SW480 (cell line): ENCODE measurements at places on chromosomes 7 and 10.

DNA sequence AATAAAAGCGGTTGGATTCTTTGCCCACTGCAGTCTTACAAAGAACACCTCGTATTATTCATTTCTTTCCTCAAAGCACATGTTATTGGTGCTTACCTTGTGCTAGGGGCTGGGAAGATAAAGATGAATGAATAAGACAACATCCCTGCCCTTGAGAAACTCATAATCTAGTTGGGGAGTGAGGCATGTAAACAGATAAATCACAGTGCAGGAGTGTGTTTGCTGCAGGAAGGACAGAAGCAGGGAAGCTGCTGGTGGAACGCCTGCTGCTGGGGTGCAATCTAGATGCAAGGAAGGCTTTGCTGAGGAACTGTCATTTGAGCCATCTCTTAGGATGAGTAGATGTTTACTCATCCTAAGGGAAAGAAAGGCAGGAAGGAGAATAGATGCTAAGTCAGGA lies 135.6 kb downstream of the TMEM178B start:
- DNase-seq, result no peak

- DNase-seq, result no peak
Measured at GRCh38 chr7:85343484-85343883, 156.6 kb upstream of the SEMA3D start.

DNA sequence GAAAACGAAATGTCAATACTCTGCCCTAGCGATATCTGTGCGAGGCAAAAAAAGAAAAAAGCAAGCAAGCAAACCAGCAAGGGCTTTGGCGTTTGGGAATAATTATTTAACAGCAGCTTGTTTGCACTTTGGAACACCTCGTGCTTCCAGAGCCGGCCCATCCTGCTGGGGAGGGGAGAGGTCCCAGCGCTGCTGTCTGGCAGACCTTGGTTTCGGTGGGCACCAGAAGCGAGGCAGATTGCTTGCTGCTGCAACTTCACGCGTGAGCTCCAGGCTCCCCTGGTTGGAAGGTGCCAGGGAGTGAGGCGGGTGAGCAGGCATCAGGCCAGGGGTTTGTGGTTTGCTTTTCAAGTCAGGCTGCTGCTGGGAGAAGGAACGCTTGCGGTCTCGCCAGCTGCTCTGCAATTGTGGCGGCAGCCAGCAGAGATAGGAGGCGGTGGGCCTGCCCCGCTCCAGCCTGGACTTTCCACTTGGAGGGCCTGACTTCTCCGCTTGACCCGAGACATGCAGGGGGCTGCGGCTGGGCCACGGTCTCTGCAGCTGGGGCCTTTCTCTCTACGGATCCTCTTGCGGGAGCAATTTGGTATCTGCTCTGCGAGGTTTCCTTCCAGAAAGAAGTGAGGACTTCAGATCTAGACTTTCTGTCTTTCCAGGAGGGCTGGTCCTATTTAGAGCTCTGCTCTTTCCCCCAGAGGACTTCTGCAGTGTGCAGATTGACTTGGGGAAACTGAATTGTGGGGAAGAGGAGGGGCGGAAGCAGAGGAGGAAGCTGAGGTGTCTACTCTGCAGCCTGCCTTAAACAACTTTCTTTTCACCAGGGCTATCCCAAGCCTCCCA lies 131.4 kb downstream of the PRPF18 start:
- peak; percentile 63 for DNase-seq

GRCh38 chr10:94413361-94413760 lies 11.0 kb downstream of the TBC1D12 start:
- no peak for DNase-seq

GRCh38 chr10:130352291-130352645 lies 216.1 kb downstream of the GLRX3 start:
- DNase-seq, result no peak

GRCh38 chr7:155652156-155653114 lies 8.0 kb downstream of the RBM33 start:
- DNase-seq, result no peak

DNA sequence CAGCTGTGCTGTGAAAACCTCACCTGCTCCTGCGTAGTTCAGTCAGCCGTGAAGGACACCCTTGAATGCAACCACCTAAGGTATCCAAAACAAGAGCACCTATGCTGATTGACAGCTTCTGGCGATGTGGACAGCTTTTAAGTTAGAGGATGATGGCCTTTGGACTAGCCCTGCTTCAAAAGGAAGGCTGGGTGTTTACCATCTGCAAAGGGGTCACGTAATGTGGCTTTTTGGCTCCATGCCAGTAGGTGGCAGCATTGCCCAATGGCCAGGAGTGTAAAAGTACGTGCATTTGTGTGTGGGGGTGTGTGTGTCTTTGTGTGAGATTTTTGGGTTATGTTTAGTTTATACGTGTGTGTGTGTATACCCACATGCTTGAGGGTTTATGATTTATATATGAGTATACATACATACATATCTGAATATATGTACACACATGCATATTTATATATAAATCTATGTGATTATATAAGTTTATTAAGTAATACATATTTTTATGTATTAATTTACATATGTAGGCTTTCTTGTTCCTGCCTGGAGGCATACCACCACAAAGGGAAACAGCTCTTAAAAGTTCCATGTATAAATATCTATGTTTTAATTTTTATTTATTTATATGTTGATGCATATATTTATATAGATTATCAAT lies 236.3 kb upstream of the ANKRD30A start:
- DNase-seq, result peak; percentile 54

DNA sequence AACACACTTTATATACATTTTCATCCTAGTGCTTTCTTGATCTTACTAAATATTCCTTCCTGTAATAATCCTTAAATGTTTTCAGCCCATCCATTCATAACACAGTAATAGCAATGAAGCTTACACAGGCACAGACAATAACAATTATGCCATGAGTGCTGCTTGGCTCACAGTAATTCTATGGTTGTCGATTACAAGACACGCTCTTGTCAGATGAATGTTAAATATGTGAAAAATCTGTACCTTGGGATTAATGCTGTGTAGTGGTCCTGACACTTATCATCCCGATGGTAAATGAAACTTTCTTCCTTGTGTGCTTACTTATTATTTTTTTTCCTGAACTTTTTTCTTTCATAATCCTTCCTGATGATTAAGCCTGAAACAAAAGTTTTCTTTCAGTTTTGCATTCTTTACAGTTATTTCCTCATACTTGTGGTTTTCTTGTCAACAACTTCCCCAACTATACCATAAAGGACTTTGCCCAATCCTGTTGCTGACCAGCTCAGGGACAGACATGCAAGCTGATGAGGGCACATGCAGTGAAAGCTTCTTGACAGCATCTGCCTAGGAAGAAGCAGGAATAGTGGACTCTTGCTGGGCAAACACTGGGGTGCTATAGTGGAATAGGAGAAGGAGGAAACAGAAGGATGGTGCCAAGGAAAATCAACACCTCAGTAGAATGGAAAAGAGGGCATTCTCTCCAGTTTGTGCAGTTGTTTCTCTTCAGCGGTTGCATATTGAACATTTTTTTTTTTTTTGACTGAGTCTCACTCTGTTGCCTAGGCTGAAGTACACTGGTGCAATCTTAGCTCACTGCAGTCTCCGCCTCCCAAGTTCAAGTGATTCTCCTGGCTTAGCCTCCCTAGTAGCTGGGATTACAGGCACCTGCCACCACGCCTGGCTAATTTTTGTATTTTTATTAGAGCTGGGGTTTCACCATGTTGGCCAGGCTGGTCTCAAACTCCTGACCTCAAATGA lies 6.7 kb upstream of the MGAM2 start:
- peak; percentile 77 for DNase-seq

DNA sequence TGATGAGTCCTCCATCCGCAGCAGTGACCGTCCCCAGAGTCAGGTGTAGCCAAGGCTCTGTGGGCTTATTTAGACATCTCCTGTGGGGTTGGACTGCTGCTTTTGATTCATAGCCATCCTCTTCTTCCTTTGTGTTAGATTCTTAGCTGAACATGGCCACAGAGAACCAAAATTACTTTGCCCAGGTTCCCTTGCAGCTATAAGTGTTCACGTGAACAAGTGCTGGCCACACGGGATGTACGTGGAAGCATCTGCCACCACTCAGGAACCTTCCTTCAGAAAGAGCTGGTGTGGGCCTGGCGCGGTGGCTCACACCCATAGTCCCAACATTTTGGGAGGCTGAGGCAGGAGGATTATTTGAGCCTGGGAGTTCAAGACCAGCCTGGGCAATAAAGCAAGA lies 49.1 kb downstream of the TMEM209 start:
- DNase-seq, result no peak

GRCh38 chr10:20228729-20229128 lies 412.5 kb downstream of the PLXDC2 start:
- no peak for DNase-seq

GRCh38 chr7:155452505-155453295 lies 5.2 kb upstream of the EN2 start:
- no peak for DNase-seq

- no peak for DNase-seq
Measured at GRCh38 chr10:34290412-34291081, 524.5 kb downstream of the PARD3 start.

GRCh38 chr10:90947030-90947960 lies 26.4 kb upstream of the ANKRD1 start:
- no peak for DNase-seq

DNA sequence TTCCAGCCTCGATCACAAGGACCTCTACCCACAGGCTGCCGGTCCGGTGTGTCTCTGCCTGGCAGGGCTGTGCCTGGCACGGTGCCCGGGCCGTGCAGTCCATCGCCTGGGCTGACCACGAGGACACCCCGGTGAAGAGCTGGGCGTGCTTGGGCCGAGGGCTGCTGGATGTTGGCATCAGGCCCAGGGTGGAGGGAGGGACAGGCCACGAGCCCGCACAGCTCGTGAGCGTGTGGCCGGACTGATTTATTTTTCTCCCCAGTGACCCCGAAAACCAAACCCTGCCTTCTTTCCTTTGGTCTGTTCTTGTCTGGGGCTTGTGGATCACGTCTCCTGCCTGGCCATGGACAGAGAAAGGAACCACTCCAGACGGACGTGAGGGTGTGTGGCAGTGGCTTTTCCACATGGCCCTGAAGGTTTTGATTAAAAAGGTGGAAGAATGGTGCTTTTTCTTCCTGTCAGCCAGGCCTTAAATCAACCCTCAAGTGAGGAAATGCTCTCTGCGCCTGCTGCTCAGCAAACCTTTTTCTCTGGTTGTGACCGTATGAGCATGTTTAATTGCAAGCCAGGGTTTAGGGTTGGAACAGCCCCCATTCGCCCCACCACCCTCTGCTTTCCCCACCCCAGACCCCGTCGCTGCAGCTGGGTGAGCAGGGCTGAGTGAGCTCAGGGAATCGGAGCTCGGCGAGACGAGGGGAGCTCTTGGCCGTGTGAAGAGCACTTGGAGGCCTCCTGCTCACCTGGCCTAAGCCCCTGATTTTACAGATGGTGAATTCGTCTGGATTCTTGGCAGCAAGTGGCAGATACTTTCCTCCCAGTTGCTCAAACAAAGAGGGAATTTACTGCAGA lies 130.1 kb downstream of the RGS10 start:
- DNase-seq, result no peak

- DNase-seq, result no peak
Measured at GRCh38 chr7:12550956-12551355, 19.6 kb upstream of the SCIN start.

GRCh38 chr10:132107949-132108877 lies 42.5 kb downstream of the JAKMIP3 start:
- no peak for DNase-seq

DNA sequence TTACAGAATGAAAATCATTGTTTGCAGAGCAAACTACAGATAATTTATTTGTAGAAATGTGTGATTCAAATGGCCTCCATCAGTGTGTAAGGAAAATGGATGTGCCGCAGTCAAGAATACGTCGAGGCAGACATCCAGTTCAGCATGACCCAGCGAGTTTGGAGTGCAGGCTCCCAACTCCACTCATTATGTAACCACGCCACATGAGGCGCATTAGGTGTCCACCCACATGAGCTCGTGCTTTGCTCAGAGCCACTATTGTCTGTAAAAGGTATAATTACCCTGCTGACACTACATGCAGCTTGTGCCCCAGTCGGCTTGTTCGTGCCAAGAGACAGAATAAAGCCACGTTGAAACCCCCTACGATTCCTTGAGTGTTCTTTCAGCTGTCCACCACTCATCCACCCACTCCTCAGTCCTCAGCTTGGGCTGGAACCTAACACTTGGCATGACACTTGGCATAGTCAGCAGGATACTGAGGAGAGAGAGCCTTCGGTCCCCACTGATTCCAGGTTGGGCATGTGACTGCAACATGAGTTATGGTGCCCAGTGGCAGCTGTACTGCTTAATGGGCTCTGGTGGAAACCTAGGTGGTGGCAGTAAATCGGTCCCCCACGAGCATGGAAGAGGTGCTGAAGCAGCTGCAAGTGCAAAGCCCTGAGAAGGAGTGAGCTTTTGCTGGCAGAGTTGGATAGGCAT lies 102.7 kb downstream of the BICC1 start:
- DNase-seq, result no peak

- no peak for DNase-seq
Measured at GRCh38 chr7:73572767-73573186, 5.6 kb downstream of the TBL2 start.

DNA sequence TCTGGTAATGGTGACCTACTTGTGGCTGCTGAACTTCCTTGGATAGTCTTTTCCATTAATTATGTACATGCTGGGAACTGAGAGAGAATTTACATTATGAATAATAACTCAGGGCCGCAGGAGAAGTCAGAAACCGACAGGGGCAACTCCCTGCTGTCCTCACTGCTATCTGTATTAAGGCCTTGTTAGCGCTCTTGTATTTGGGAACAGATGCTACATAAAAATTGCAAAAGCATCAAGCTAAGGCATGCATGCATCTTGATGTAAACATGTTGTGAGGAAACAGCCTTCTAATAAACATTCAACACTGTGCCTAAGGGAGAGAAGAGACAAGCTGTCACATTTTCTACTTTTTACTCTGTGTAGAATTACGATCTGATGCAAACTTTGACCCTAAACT lies 158.4 kb downstream of the PARD3 start:
- DNase-seq, result no peak

GRCh38 chr10:84416245-84416555 lies 87.8 kb downstream of the CCSER2 start:
- no peak for DNase-seq

DNA sequence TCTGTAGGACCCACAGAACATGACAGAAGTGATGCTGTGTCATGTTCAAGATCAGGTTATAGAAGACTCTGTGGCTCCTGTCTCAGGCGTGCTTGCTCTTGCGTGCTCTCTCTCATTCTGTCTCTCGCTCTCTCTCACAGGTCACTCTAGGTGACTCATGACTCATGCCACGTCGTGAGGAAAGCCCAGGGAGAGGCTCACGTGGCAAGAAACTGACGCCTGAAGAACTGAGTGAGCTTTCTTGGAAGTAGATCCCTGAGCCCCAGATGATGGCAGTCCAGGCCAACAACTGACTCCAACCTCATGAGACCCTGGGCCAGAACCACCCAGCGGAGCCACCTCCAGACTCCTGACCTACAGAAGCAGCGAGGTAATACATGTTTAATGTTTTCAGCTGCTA lies 103.3 kb downstream of the DNMBP start:
- DNase-seq, result no peak

- DNase-seq, result no peak
Measured at GRCh38 chr7:40186586-40186985, 51.8 kb downstream of the SUGCT start.
